Activated CD8-positive, alpha-beta memory T cell treated with anti-CD3 and anti-CD28 coated beads for 1 hour (primary cell): ENCODE measurements at places on chromosomes 7 and 10.

DNA sequence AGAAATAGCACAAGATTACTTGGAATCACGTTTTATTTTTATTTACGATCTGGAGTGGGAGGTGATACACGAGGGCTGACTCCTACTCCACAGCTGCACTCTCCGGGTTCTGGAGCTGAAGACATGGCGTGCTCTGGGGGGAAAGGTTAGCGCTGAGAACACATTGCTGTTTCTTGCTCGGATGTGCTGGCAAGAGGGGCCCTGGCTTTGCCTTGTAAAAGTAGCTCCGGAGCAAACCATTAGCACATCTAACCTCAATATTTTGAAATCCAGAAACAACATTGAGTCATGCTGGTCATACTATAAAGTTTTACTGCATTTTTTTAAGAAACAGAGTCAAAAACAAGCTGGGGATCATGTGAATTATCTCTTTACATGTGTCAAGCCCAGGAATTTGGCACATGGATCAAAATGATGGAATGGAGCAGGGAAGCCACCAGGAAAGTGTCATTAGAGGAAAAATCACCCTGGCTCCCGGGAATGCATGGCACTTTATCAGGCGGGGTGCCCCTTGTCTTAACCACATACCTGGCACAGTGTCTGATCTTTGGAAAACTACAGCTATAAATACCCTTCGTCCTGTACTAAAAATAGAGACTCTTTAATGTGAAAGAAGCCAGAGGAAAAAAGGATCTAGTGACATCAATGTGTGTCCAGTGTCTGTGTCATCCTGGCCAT lies 31.6 kb upstream of the LYZL1 start:
- no peak for DNase-seq

- DNase-seq, result no peak
These were observed 316.3 kb downstream of the TNS3 start for GRCh38 chr7:47265621-47266020.

DNA sequence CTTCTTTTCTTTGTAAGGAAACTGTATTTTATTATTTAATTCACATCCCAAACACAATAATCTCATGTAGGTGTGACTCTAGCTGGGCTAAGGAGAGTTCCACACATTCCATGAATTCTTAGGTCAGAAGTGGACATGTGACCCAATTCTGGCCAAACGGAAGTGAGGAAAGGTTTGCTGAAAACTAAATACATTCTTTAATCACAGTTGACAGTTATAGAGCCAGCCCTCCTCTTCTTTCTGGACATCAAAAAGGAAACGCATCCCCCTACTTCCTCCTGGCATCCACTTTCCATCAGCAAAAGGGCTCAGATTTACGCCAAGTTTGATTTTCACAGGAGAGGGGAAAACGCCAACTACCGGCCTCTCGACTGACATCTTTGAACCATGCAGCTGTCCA lies 774.4 kb upstream of the POM121L12 start:
- no peak for DNase-seq

DNA sequence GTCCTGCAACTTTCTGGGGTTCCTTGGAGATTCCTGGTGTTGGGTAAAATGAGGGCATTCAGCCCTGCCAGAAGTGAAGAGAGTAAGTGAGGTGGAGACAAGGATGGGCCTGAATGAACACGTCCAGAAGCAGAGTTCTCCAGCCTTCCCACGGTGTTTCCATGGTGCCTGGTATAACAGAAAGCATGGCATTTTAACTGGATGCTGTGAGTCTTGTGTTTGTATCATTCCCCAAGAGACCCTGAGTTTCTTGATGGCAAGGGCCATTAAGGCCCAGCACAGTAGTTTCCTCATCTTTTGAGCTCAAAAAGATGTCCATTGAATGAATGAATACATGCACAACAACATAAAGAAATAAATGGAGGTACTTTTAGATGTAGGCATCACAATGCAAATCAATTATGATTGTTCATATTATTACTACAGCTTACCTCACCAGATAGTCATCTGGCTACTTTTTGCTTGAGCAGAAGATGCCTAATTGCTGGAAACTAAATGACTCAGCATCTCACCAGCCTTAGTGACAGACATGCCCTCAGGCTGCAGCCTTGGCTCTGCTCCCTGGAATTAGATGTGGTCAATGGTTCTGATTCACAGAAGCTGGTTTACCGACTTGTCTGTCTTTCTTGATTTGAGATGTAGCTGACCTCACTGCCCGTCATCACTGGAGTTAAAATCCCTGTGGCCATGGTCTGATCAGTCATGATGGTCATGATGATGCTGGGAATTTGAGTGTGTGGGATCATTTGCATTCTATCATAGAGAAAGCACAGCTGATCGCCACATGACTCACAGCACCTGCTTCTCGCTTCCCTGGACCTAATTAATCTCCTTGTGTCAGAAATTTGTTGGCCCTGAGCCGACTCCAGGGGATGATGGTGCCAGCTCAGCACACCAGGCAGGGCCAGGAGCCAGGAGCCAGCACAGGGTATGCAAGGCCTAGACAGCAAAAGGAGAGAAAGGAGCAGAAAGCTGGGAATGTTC lies 83.9 kb downstream of the CXCL12 start:
- DNase-seq, result no peak

- no peak for DNase-seq
These were observed 110.7 kb downstream of the TRIM24 start for GRCh38 chr7:138570715-138571114.

DNA sequence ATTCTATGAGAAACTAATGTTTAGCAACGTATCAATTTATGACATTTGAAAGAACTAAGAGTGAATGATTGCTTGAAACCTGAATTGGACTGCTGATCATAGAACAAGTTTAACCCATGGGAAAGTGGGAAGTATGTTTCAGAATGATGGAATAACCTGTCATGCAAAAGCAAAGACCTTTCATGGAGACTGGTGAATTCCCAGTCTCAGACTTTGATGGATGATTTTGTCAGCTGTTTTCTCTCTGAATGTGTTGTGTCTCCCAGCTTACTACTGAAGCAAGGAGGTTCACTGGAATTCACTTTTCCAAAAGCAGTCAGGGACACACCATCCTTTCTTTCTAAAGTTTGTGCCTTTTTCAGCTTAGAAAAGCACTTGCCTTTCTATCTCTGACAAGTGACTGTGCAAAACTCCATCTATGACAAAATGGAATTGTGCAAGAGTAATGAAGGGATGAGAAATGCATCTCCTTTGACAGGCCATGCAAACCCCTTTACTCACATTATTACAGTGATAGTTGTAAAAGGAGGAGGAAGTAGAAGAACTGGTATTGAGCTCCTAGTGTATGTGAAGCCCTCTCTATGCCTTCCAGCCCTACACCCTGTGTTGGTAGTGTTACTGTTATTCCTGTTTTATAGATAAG lies 176.1 kb downstream of the PRKG1 start:
- DNase-seq, result no peak

DNA sequence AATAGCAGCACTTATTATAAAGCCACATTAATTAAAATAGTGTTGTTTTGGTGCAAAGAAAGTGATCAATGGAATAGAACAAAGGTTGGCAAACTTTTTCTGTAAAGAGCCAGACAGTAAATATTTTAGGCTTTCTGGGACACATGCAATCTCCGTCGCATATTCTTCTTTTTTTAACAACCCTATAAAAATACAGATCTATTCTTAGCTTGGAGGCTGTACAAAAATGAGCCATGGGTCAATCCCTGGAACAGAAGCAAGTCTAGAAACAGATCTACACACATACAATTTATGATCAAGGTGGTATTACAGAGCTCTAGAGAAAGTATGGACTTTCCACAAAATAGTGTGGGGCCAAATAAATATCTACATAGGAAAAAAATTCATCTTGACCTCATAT lies 71.8 kb downstream of the ARHGAP21 start:
- no peak for DNase-seq

GRCh38 chr7:140229101-140229525 lies 52.3 kb upstream of the KDM7A start:
- no peak for DNase-seq

DNA sequence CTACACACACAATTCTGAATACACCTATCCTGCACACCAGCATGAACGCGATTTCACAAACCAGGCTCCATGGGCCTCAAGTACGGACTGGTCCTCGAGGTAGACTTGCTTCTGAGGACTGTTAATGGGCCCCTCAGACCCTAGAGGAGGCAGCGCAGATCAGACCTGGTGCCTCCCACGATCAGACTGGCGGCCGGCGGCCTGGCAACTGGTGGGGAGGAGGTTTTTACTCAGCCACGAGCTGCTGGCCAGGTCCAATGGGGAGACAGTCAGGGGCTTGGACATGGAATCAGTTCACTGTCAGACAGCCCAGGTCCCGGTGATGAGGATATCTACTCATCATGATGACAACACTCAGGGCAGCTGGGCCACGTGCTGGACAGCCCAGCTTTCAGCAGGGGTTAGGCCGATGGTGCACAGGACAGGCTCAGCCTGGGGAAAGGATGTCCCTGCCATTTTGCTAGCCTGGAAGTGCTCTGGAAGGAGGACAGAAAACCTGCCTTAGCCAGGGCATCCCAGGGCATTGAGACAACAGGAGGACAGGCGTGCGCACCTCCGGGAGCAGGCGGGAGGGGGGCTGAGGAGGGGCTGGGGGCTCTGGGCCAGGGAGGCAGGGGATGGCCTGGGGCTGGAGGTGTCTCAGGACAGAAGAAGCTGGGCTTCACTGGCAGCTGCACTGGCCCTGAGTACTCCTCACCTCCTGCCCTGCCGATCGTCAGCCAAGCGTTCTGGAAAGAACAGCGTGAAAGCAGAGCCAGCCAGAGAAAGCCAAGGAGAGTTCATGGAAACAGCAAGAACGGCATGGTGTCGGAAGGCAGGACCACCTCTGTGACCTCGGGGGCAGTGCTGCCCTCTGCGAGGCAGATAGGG lies 48.0 kb upstream of the RASGEF1A start:
- DNase-seq, result no peak

GRCh38 chr10:132549371-132549770 lies 11.8 kb downstream of the INPP5A start:
- DNase-seq, result no peak

- no peak for DNase-seq
These were observed 14.4 kb upstream of the PTPRN2 start for GRCh38 chr7:158602041-158602440.

GRCh38 chr7:1024876-1025742 lies 19.2 kb upstream of the GPR146 start:
- no peak for DNase-seq

- DNase-seq, result no peak
These were observed 45.5 kb upstream of the PDZD8 start for GRCh38 chr10:117420768-117421167.

DNA sequence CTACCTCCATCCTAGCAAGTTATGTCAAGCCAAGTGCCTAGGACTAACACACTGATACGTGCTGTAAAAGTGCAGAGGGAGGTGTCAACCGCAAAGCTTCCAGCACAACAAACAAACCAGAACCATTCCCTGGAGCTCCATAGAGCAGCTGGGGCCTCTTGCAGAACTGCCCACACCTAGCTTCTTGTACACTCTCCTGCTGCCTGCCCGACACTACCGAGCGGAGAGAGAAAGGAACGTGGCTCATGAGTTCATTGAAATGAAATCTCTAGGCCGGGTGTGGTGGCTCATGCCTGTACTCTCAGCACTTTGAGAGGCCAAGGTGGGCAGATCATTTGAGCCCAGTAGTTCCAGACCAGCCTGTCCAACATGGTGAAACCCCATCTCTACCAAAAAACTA lies 73.5 kb downstream of the MKI67 start:
- DNase-seq, result no peak

- DNase-seq, result no peak
These were observed 5.2 kb upstream of the PRKAR2B start for GRCh38 chr7:107039199-107039900.

DNA sequence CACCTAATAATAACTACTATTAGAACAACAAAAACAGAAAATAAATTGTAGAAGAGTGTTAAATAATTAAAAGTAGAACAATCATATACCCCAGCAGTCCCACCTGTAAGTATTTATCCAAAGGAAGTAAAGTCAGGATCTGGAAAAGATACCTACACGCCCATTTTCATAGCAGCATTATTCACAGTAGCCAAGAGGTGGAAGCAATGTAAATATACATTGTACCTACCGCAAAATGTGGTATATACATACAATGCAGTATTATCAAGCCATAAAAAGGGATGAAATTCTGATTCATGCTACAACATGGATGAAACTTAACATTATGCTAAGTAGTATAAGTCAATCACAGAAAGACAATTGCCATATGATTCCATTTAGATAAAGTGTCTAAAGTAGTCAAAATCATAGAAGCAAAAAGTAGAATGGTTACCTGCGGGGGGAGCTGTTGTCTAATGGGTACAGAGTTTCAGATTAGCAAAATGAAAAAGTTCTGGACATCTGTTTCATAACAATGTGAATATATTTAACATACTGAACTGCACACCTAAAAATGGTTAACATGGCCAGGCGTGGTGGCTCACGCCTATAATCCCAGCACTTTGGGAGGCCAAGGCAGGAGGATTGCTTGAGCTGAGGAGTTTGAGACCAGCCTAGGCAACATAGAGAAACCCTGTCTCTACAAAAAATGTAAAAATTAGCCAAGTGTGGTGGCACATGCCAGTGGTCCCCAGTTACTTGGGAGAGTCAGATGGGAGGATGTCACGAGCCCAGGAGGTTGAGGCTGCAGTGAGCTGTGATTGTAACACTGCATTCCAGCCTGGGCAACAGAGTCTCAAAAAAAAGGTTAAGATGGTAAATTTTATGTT lies 6.0 kb upstream of the TMED4 start:
- DNase-seq, result no peak

GRCh38 chr10:54585572-54585971 lies 215.5 kb downstream of the PCDH15 start:
- DNase-seq, result no peak

DNA sequence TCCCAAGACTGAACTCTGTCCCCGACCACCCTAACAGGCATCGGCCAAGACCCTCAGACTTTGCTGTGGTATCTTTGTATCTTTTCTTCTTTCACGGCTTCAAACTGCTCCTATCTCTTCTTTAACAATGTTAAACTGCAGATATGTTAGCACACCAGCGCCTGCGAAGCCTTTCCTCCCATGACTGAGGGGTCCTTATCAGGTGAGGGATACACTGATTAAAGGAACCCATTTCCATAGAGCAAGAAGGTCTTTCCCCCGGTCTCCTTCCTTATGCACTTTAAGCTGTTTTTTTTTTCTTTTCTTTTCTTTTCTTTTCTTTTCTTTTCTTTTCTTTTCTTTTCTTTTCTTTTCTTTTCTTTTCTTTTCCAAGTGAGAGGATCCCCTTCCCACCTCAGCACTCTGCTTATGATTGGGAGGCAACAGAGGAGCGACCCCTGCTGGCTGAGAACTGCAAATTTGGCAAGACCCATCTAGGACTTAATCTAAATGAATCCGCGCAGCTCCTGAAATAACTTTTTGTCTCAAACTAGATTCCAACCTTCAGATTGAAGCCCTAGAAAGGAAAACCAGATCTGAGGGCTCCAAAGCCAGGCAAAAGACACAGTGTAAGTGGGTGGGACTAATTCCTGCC lies 109.9 kb downstream of the ITGB8 start:
- DNase-seq, result no peak
